ENCODE measurements at places on chromosomes 6 and 20. TPM values are rescaled to one million over a fixed set of nuclear protein-coding genes. Genes with fewer than 3 reads are reported as not detected.

DNA sequence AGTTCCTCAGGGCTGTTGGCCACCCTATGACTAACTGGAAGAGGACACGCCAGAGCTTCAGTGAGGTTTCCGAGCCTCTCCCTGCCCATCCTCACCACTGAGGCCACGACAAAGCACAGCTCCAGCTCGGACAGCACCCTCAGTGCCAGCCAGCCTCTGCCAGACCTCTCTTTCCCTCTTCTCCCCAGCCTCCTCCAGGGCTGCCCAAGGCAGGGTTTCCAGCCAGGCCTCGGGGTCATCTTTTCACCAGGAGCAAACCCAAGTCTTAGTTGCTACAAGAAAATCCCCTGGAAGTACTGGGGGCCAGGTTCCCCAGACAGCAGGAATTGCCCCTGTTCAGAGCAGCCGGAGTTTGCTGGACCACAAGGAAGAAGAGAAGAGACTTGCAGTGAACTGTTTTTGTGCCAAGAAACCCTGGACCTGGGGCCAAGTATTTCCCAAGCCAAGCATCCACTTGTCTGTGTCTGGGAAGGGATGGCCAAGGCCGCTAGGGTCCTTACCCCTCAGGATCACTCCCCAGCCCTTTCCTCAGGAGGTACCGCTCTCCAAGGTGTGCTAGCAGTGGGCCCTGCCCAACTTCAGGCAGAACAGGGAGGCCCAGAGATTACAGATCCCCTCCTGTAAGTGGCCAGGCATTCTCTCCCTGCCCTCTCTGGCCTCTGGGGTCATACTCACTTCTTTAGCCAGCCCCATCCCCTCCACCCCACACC, 41.6 kb downstream of the PLAGL2 start:
- DNase-seq: no peak

DNA sequence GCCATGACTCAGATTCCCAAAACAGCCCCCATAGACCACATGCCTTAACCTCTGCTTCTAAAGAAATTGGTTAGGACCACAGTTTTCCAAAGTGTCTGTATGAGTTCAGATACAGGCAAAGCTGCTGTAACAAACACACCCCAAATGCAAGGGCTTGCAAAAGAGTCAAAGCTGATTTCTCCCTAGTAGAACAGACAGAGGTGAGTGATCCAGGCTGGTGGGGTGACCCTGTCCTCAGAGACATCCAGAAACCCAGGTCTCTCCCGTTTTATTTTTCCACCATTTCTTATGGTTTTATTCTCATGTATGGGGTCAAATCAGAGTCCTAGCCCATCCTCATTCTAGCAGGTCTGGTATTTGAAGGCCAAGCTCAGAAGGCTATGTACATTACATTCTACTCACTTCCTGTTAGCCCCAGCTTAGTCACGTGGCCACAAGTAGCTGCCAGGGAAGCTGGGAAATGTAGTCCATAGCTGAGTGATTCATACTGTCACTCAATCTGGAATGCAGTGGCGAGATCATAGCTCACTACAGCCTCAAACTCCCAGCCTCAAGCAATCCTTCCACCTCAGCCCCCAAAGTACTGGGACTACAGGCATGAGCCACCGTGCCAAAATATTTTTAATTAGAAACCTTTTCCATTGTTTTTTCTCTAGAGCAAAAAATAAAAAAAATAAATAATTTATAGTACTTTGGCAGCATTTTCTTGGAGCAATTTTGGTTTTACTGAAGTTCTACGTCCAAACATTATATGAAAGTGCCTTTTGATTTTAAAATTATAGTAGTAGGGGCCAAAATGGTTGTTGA, 175.2 kb downstream of the ZMYND8 start:
- no peak for DNase-seq

DNA sequence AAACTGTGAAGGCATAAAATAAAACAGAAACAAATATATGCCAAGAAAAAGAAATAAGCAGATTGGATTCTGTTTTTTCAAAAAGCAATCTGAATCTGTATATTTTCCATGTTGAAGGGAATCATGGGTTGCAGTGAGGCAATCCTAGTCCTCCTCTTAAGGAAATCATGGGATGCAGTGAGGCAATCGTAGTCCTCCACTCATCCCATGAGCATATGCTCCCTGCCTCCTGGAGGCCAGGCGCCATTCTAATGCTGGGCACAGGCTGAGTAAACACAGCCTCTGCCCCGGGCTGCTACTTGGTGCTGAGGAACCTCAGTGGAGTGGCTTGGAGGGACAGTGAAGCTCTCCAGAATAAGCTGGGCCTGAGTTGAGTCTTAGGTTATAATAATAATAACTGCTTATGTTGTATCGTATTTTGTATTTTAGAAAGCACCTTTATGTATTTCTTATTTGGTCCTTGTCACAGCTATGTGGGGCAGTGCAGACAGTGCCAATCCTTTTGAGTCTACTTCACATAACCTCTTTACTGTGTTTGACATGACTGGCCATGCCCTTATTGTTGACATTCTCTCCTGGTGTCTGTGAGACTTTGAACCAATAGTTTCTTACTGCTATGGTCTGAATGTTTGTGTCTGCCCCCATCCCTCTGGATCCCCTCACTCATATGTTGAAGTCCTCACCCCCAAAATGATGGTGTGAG, 56.6 kb upstream of the CITED2 start:
- DNase-seq: no peak

DNA sequence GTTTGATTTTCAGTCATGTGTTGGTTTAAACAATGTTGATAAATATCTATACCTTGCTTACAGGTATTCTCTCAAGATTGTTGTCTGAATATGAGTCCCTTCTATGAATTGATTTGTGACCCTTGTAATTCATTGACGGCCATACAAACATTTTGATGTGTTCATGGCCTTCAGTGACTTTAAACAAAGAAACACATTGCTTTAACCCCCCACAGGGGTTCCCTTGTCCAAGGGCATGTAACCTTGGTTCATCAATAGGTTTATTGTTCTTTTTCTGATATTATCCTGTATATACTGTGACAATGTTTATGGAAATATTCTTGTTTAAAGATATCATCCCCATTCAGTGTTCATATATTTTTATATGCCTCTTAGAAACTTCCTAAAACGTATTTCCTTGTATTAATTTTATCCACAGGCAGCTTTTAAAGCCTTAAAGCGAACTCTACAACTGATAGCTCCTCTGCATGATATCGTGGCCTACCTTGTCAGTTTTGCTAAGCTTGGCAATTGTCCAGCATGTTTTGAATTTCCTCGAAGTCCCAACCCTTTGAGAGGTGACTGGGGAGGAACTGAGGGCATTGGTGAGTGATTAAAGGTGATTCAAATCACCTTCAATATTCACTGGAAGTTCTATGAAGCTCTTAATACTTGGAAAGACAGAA, 87.0 kb downstream of the CD164 start:
- DNase-seq: no peak

DNA sequence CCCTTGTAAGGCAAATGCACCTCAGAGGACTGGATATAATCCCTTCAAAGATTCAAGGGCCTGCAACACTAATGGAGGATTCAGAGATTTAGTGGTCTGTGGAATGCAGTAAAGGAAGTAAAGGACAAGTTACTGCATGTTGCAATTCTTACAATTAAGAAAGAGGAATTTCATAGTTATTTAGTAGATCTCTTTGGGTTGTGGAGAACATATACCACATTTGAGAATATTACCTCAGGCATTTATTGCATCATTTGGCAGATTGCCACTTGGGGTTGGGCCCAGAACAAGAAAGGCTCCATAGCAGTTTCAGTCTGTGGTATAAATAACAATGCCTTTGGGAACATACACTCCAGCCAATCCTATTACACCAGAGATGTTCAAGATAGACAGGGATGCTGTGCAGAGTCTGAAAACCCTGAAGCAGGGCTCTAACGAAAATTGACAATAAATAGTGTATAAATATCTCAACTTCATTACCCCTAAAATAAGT, 20.9 kb upstream of the EPM2A start:
- DNase-seq: no peak

DNA sequence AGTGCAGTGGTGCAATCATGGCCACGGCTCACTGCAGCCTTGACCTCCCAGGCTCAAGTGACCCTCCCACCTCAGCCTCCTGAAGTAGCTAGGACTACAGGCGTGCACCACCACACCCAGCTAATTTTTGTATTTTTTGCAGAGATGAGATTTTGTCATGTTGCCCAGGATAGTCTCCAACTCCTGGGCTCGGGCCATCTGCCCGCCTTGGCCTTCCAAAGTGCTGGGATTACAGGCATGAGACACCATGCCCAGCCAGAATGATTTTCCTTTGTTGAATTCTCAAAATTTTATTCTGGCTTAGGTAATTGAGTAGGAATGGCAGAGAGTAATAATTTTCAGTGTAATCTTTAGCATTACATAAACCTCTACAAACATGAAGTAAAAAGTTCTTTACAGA, 37.1 kb downstream of the SLC16A10 start:
- DNase-seq: peak; percentile 44

- no peak for DNase-seq
Observed at GRCh38 chr6:122894791-122895190, 101.2 kb upstream of the CLVS2 start.

- DNase-seq: no peak
Observed at GRCh38 chr6:35328108-35328723, 14.1 kb upstream of the PPARD start.

LINC00237 gene
- total RNA-seq: 0.45 TPM

C20orf202 gene
- 0.18 TPM for total RNA-seq

DDR1 gene
- 139 TPM for total RNA-seq

NRN1 gene
- total RNA-seq: 55.1 TPM

TMEM170B gene
- 42.9 TPM for total RNA-seq

SIRPB2 gene
- total RNA-seq: 1.00 TPM

TP53TG5 gene
- not detected for total RNA-seq
